ENCODE measurements at places on chromosomes 12 and 14.

- no peak for DNase-seq
Observed at GRCh38 chr12:87157791-87158190, 871.4 kb downstream of the C12orf50 start.

DNA sequence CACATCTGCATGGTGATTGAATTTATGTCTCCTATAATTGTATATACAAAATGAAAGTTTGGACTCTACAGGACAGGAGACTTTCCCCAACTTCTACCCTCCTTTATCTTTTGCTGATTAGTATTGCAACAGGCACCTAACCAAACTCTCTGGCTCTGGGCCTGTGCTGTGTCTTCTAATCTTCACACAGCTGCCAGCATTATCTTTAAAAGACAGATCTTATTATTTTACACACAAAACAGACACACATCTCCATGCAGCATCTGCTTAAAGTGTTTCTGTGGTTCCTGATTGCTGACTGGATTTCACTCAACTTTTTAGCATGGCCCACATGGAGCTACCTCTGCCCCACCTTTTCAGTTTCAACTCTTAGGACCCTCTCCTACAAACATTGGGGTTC, 154.9 kb upstream of the PELI2 start:
- no peak for DNase-seq

GRCh38 chr12:13661005-13661887, 320.2 kb downstream of the GRIN2B start:
- peak; percentile 51 for DNase-seq

GRCh38 chr12:62933602-62934238, 1.2 kb downstream of the PPM1H start:
- no peak for DNase-seq

DNA sequence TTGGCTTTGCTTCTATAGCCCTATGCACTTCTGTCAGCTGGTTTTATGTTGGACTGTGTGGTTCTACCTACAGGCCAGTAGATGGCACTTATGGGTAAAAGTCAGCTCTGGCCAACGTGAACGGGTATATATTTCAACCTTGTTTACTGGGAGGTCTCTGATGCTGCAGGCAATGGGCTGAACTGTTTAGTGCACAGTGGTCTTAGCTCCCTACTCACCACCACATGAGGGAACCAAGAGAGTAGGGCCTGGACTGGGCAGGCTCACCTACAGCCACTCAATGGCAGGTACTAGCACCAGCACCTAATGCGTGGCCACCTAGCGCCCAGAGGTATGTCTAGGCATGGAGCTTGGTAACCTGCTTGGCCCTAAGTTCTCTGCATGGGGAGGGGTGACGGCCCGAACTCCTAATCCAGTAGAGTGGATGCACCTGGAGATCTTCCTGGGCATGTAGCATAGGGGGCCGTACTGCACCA, 481.8 kb downstream of the TMEM117 start:
- DNase-seq, result peak; percentile 77

- no peak for DNase-seq
Observed at GRCh38 chr12:104064842-104065427, 604 bp downstream of the HCFC2 start.

- no peak for DNase-seq
Observed at GRCh38 chr12:24818351-24818750, 130.6 kb downstream of the BCAT1 start.

DNA sequence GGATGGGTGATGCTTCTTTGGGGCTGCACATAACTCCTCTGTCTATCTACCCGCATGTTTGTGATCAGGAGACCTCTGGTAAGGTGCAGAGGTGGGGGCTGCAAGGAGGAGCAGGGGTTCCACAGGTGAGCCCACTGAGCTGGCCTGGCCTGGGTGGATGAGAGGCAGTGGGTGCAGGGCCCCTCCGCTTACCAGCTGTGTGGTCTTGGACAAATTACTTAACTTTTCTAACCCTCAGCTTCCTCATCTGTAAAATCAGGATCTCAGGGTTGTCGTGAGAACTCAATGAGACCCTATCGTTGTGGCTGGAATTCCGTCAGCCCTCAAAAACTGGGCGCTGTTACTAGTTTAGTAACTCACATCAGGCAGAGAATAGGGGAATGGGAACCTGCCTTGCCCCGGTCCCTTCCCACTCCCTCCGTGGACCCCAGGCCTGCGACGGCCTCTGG, 7.5 kb downstream of the PTPN6 start:
- no peak for DNase-seq

- DNase-seq, result no peak
Observed at GRCh38 chr12:93365616-93366405, 11.9 kb upstream of the NUDT4 start.

- no peak for DNase-seq
Observed at GRCh38 chr12:116524964-116525379, 34.2 kb upstream of the MAP1LC3B2 start.

- DNase-seq, result no peak
Observed at GRCh38 chr14:73272393-73272792, 35.1 kb downstream of the PAPLN start.

Measured in NCI-H1092 (cell line).